ENCODE measurements at places on chromosomes 4 and X.

DNA sequence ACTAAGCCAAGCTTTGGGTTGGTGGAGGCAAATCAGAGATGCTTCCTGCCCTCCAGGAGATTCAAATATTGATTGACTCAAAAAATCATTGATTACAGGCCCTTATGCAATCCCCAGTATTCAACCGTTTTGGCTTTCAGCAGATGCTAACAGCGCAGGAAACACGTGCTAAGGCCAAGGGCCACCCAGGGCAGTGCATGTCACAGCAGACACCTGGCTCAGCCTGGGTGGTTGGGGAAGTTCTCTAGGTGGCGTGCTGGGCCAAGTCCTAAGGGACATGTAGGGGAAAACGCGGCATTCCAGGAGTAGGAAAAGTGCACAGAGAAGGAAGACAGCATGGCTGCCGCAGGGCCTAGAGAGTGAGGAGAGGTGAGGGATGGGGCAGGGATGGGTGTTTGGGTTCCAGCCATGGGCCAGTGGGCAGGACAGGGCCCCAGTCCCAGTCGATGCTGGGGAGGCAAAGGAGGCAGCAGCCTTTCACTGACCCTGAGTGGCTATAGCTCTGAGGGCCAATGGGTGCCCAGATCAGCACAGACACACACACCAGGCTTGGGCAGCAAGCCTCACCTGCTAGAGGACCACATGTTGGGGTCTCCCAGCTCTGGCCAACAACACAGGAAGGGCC, 239.1 kb downstream of the EVC2 start:
- no peak for DNase-seq

DNA sequence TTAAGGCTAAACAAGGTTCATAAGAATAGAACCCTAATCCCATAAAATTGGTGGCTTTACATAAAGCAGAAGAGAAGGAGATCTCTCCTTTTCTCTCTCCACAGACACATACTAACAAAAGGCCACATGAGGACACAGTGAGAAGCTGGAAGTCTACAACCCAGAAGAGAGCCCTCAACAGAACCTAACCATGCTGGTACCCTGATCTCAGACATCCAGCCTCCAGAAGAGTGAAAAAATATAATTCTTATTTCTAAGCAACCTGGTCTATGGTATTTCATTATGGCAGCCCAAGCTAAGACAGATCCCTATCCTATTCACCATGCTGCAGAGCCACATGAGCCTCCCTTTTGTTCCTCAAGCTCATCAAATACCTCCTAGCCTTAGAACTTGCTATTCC, 195.5 kb downstream of the ANTXR2 start:
- no peak for DNase-seq

DNA sequence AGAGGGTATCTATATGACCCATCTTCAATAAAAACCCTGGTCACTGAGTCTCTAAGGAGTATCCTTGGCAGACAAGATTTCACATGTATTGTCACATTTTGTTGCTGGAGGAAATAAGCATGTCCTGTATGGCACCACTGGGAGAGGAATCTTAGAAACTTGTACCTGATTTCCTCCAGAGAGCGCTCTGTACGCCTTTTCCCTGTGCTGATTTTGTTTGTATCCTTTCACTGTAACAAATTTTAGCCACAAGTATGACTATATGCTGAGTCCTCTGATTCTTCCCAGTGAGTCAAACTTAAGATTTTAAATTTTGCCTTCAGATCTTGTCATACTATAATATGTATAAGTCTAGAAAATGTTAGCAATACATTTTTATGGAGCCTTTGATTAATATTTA, 102.8 kb downstream of the ITIH6 start:
- no peak for DNase-seq

DNA sequence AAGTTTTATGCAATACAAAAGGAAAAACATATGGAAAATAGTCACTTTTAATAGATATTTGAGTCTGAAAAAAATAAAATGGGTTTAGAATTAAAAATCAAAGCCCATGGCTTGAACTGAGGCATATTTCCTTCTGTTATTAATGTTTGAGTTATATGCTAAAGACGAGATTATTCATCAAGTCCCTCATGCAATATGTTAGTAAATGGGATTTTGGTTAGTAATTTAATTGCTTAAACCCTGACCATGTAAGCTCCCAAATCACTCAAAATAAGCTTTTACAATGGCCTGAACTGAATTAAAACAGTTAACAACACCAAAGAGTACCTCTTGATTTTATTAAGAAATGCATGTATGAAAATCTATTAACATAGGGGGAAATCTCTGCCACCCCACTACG, 12.1 kb downstream of the UNC5C start:
- no peak for DNase-seq

- DNase-seq: no peak
These were observed 16.4 kb downstream of the FHL1 start for GRCh38 chrX:136163689-136164088.

DNA sequence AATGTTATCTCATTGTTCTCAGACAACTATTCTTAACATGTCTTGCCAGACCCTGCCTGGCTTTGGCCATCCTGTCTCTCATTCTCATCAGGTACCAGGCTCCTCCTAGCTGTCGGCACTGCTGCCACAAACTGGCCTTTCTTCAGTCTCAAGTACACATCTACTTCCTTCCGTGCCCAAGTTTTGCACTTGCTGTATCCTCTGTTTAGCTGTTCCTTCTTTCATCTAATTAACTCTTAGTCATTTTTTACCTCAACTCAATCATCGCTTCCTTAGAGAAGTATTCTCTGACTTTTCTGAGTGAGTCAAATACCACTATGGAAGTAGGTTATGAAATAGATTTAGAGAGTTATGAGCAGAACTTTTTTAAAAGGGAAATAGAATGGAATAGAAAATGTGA, 19.7 kb downstream of the CXCL3 start:
- no peak for DNase-seq

GRCh38 chrX:29541038-29541437, 674.3 kb upstream of the MAGEB2 start:
- no peak for DNase-seq

DNA sequence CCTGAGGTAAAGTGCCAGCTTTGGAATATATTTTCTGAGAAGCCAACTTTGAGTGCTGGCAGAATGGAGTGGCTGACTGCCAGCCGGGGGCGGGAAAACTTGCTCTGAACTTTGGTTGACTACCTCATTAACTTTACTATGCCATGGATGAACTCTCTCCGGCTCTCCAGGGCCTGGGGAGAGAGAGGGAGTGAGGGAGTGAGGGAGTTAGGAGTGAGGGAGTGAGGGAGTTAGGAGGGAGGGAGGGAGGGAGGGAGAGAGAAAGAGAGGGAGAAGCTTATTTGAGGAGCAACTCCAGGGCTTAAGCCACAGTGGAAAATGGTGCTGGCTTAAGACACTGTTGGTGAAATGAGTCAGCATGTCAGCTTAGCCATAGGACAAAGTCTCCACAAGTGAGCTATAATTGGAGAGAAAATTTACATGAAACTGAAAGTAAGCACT, 280.9 kb upstream of the RPS6KA3 start:
- DNase-seq: no peak

- DNase-seq: no peak
These were observed 463.5 kb upstream of the CXorf51B start for GRCh38 chrX:146346102-146346501.

DNA sequence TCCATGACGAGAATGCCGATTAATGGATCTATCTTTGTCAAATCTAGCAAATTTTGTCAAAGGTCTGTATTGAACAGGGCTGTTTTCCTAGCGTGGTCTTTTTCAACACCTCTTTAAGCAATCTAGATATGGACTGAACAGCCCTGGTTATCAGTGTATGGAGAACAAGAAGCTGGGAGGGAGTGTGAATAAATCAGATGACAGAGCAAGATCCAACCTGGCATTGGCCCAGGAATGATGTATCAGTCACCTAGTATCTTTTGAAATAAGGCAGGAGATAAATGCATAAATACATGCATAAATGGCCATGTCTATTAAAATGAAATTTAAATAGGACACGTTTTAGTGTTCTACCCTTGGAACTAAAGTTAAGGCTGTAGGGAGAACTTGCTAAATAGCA, 15.7 kb upstream of the AP1S2 start:
- DNase-seq: no peak

DNA sequence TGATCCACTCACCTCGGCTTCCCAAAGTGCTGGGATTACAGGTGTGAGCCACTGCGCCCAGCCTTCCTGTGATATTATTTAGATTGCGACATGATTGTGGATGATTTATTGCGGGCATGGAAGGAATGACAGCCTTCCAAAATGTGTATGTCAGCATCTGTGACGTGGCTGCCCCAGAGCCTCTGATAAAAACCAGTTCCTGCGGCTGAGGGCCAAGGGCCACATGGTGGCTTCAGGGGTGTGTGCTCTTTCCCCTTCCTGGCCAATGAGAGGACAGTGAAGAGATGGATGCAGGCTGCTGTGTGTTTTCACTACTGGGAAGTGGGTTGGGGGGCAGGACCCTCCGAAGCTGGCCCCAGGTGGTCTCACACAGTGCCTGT, 57.4 kb upstream of the HGFAC start:
- no peak for DNase-seq

- DNase-seq: no peak
These were observed 1051.4 kb upstream of the PRKX start for GRCh38 chrX:4764888-4765287.

DNA sequence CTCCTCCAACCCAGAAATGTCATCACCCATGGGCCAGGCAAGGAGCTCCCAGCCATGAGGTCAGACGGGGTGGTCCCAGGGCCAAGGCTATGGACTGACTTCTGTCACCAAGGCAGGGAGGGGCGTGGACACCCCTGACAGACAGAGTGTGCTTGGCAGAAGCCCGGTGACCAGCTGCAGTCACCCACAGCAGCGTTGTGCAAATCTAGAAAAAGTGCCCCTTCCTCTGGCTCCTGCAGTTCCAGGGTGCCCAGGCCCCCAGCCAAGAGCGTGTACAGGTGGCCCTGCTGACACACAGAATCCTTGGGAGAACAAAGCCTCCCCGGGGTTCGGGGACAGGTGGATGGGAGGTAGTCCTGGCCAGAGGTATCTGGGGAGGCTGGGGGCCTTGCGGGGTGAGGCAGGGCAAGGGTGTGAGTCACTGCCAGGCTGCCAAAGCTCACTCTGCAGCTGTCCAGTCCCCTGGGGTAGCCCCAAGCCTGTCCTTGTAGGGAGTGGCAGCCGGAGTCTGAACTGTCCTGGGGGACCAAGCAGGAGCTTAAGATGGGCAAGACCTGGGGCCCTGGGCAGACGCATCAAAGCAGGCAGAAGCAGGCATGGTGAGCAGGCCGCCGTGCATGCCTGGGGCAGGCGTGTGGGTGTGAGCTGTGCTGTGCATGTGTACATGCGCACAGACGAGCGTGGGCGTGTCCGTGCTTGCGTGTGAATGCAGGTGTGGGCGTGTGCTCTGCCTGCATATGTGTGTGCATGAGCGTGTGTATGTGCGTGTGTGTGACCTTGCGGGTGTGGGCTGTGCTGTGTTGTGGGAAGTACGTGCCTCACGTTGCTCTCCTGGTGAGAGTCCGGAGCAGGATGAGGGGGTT, 3.3 kb downstream of the MYL5 start:
- DNase-seq: no peak

GRCh38 chr4:40299811-40300292, 35.3 kb upstream of the CHRNA9 start:
- DNase-seq: no peak

- DNase-seq: no peak
These were observed 105.9 kb downstream of the SH3RF1 start for GRCh38 chr4:169164669-169165415.

- no peak for DNase-seq
These were observed 19.0 kb downstream of the COX7B2 start for GRCh38 chr4:46890056-46890455.

GRCh38 chrX:150692831-150693724, at the start of gene MTMR1:
MTMR1 (plus strand) TSS chrX:150693396; CDS start chrX:150693531, 135 bp downstream.
- peak; percentile 49 for DNase-seq

DNA sequence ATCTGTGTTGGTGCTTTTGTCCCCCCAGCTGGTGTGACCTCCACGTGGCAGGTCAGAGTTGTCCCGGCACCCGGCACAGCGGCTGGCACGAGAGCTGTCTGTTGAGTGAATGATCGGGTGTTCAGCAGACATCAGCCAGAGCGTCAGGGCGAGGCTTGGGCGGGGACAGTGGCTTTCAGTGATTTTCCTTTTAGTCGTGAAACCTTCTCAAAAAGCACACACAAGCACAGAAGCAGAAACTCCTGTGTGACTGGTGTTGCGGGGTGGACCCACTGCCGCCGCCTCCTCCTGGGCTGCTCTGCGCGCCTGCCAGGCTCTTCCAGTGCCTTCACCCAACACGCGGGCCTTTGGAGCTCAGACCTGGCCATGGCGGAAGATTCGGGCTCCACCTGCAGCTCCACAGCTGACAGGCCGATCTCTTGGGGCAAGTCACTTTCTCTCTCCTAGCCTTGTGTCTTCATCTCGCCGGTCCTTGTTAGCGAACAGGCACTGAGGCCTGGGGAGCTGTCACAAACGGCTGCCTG, 51.4 kb upstream of the HGFAC start:
- DNase-seq: no peak

GRCh38 chrX:103704863-103705262, 5.8 kb upstream of the TMEM31 start:
- DNase-seq: no peak

DNA sequence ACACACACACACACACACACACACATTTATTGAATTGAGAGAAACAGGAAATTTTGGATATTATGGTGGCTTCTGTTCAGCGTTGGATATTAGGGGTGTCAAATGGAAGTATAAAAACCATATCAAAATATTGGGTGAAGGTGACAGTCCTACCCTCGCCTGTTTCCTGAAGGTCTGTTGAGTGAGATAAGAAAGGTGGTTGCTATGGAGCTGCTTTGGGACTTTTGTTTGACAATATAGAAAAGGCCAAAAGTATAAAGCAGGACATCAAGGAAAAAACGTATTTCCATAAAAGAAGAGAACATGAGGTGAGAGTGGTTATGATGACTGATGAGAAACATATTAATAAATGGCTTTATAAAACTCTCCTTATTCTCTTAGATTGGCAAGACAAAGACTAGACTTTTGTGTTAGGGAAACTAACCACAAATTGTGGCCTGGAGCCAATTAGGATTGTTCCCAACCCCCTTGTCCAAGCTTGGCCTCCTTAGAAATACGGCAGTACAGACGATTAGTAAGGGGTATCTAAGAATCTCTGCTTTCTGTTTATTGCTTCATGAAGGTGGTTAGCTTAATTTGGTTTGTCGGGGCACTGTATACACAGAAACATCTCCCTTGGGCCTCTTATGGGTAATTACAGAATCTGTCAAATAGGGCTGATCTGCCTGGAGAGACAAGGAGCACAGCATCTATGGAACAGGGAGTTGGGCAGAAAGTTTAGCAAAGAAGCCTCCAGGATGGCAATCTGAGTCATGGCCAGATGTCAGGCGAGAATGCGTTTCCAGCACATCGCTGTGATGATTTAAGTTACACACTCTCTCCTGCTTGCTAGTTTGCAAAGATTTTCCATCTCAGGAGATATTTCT, 198.0 kb downstream of the CBR4 start:
- DNase-seq: no peak

DNA sequence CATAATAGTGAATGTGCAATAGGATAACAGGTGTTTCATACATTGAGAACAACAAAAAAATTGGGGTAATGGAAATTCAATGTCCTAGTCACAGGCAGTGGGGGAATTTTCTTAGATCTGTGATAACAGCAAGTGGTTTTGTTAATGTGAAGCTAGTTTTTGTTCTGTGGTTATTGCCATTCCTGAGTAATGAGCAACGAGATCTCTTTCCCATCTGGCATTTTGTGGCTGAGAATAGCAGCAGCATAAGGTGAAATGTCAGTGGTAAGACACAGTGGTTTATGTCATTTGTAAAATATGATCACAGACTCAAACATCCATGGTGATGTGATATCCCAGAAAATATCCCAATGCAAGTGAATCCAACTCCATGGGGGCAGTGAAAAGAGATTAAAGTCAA, 497.5 kb downstream of the KCNIP4 start:
- no peak for DNase-seq
